SW 1271 (cell line): ENCODE measurements at places on chromosomes 13 and 19.

DNA sequence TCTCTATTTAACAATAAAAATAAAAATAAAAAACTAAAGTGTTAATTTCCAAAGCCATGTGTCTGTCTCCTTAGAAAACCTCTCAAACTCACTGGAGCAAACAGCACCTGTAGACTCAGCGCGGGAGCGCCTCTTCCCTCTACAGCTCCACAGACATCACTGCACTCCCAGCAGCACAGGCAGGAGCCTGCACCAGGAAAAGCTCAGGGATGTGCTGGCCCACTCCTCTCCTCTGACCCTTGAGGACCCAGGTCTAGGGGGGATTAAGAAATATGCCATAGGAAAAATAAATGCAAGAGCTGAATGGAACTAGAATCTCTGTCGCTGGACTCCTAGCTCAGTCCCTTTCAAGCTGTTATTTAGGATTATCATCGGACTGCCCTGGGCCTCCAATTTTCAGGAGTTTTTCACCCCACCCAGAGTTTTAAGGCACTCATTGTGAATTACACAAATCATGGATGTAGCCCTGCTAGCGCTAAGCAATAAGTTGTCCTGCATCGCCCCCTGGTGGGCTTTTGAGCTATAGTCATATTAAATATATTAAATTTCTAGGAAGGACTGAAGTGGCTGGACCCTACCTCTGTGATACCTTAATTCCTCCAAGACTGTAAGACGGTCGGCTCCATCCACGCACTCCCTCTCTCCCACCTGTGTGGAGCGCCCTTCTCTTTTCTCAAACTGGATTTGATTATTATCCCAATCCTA is 333.9 kb downstream of the UQCRFS1 start:
- DNase-seq = peak; percentile 64

GRCh38 chr19:39145180-39145953 is 19.8 kb downstream of the PAK4 start:
- DNase-seq = no peak

- peak; percentile 1 for DNase-seq
These were observed 64.5 kb downstream of the CEBPG start for GRCh38 chr19:33437821-33438671.

GRCh38 chr13:90385781-90386489 is 961.6 kb upstream of the MIR17HG start:
- DNase-seq = no peak

GRCh38 chr19:12685831-12686230 is 2.0 kb upstream of the GNG14 start:
- DNase-seq = no peak

DNA sequence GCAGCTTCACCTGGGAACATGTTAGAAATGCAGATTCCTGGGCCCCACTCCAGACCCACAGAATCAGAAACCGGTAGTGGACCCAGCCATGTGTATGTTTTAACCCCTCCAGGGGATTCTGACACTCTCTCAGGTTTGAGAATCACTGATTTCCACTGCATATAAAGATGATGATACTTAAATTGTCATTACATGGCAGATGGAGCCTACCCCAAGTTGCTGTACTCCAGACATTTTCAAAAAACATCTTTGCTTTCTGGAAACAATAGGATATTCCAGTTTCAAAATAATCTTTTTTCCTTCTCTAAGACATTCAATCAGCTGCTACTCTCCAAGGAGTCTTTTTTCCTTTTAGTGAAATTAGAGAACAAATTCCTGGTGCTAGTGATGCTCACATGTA is 48.6 kb upstream of the RGCC start:
- no peak for DNase-seq

DNA sequence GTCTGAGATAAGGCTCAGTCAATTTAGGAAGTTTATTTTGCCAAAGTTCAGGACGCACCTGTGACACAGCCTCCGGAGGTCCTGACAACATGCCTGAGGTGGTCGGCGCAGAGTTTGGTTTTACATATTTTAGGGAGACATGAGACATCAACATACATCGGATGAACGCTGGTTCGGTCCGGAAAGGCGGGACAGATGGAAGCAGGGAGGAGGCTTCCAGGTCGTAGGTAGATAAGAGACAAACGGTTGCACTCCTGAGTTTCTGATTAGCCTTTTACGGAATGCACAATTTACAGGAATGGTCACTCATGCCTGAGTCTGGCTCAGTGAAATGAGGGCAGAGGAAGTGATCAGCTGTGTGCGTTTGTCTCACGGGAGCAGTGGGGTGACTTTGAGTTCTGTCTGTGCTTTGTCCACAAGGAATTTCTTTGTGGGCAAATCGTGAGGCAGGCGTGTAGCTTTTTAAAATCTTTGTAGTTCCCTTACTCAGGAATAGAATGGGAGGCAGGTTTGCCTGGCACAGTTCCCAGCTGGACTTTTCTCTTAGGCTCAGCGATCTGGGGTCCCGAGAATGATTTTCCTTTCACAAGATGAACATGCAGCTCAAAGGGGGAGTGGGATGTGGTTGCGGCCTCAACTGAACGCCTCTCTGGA is 36.2 kb downstream of the C13orf46 start:
- no peak for DNase-seq

DNA sequence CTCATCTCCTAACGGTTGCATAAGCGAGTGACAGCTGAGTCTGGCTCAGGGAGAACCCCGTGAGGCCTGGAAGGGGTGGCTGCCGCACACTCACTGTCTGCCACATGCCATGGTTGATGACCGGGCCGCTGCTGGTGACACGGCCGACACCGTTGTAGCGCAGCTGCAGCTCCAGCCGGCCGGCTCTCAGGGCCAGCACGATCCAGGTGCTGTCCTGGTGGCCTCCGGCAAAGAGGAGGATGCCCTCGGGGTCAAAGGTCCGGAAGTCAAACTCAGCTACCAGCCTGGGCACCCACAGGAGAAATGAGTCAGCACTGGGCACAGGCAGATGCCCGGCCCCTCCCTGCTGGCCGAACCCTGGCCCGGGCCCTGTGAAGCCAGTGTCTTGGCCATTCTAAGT is 31.7 kb downstream of the GAS6 start:
- no peak for DNase-seq

DNA sequence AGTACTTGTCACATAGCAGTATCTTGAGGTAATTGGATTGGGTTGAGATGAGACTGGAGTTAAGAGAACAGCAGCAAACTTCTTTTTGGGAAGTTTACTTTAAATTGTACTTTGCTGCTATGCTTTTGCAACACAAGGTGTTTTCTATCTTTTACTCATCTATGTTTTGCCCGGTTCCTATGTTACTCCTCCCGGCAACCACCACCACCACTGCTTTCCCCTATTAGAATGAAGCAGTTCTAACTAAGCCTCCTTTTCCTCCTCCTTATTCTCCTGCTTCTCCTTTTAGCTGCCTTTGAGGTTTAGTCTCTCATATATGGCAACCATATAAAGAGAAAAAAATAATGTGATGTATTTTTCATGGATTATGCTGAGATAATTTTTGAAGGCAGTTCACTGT is 233.5 kb downstream of the ITGBL1 start:
- no peak for DNase-seq

GRCh38 chr13:41622432-41623429 is 165.4 kb downstream of the RGCC start:
- no peak for DNase-seq

- no peak for DNase-seq
These were observed 36.8 kb upstream of the ATP11A start for GRCh38 chr13:112653071-112653470.

DNA sequence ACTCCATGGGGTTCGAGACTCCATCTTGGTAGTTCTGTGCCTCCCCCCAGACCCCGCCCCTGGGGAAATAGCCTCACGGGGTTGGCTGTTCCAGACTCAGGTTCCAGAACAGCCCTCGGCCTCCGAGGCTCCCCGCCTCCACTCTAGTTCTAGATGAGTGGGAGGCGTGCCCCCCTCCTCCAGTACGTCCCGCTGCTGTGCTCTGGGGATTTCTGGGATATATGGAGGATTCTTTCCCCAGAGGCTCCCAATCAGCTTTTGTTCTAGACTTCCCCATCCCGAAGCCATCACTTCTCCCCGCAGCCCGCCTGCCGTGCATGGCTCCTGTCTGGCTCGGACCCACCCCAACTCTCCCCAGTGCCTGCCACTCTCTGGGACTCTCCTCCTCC is 1.9 kb upstream of the CACNG7 start:
- no peak for DNase-seq

- peak; percentile 46 for DNase-seq
These were observed at the start of gene SBNO2 for GRCh38 chr19:1173845-1174809. SBNO2 (minus strand) TSS chr19:1174268; CDS start chr19:1154276, 19,992 bp downstream.

- DNase-seq = no peak
These were observed 27.4 kb downstream of the NDFIP2 start for GRCh38 chr13:79508224-79508961.

GRCh38 chr13:42369071-42369797 is 97.3 kb downstream of the AKAP11 start:
- no peak for DNase-seq

DNA sequence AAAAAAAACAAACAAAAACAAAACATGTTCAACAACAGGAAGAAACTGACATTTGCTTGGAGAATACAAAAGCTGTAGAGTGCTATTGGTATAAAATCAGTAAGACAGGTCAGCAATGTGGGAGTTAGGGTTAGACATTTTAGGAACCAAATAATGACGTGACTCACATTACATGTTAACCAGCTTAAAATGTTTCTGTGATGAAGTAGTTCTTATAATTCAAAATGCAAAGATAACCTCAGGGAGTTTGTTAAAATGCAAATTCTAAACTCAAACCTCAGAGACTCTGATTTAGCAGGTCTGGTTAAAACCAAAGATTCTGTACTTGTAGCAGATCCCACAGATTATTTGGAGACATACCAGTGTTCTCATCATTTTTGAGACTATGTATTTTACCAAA is 549.4 kb upstream of the SLITRK1 start:
- no peak for DNase-seq

DNA sequence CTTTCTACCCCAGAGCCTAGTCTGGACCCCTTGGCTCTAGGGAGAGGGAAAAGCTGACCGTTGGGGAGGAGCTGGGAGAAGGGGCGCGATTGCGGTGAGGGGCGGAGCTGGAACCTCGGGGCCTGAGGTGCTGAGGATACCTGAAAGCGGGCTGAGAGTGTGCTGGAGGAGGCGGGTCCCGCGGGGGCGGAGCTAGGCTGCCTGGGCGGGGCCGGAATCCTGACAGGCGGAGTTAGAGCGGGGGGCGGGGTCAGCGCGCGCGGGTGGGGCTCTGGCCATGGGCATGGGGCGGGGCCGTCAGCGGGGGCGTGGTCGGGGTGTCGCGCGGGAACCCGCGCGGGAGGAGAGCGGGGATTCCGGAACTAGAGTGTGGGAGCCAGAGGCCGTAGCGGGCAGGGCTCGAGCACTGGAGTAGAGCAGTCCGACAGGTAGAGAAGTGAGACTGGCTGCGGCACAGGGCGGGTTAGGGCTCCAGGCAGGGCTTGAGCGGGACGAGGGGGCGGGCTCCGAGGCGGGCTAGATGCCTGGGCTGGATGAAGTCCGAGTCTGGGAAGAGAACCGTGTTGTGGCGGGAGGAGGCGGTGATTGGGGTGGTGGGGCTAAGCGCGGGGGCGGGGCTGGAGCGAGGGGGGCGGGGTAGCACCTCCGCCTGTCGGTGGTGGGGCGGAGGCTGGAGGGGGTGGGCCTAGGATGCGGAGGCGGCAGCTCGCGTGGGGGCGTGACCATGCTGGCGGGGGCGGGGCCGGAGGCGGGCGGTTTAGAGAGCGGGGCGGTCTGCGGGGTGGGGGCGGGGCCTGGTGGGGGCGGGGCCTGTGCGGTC is at the start of gene INAFM1:
Gene INAFM1 (plus strand): TSS at position 815 of the 820 bp plus-strand sequence. CDS start 35 bp downstream, outside the sequence.
- DNase-seq = peak; percentile 34

- DNase-seq = peak; percentile 3
These were observed 1507.5 kb downstream of the OLFM4 start for GRCh38 chr13:54536112-54536511.

DNA sequence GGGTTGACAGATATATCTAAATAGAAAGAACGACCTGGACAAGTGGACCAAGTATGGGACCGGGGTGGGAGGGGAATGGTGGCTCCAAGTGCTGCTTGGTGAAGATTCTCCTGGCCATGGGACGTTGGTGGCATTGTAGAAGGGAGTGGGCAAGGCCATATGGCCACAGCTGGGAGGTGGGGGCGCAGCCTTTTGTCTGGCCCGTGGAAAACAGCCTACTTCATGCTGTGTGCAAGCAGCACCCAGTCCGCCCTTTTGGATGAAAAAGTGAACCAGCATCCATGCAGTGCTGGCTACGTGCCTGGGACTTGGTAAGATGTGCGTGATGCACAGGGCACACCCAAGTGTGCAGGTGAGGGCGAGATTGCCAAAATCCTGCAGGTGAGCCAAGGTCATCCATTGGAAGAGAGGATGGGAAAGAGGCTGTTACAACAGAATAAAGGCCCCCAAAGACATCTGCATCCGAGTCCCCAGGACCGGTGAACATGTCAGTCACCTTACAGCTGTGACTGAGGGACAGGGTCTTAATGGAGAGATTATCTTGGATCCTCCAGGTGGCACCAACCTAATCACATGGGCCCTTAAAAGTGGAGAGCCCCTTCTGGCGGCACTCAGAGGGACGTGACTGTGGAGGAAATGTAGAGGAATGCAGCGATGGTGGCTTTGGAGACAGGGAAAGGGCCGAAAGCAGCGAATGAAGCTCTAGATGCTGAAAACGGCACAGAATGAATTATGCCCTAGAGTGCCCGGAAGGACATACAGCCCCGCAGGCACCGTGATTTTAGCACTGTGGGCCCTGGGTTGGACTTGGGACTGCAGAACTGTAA is 40.8 kb downstream of the TEX29 start:
- DNase-seq = no peak

GRCh38 chr19:36100476-36100875 is 10.5 kb upstream of the OVOL3 start:
- no peak for DNase-seq

DNA sequence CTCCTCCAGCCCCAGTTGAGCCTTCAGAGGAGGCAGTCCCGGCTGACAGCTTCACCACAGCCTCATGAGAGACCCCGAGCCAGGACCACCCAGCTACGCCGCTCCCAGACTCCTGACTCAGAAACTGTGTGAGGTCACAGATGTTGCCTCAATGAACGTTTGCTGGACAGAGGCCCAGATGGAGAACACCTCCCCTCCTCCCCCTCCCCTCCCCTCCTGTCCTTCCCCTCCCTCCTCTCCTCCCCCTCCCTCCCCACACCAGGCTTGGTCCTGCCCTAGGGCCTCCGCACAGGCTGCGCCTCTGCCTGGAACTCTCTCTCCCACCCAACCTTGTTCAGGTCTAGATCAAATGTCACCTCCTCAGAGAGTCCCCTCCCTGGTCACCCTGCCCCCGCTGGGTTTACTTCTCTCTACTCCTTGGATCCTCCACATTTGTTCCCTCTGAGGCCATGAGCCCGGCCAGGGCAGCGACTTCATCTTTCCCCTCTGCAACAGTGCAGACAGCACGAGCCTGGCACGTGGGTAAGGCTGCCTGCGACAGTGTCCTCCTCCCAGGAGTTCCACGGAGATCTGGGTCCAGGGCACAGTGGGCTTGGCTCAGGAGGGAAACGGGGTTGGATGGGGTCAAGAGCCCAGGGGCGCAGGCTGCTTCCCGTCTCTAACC is 17.4 kb downstream of the PIP5K1C start:
- no peak for DNase-seq
